Activated T-helper 2 cell treated with anti-CD3 and anti-CD28 coated beads, Interferon-gamma antibody, Interleukin-2, Interleukin-4, amounts not matched to agents 10 μg/mL and 5 μg/mL and 100 μg/mL, durations not matched to agents 14 hours and 24 hours and 36 hours (primary cell): ENCODE measurements at places on chromosomes 2 and 18. TPM values are rescaled to one million over a fixed set of nuclear protein-coding genes. Genes with fewer than 3 reads are reported as not detected.

IMP4 gene
- 136 and 142 TPM in 2 replicates for total RNA-seq

MC2R gene
- not detected in 2 replicates for total RNA-seq

CLIP4 gene
- total RNA-seq: 21.5 and 21.8 TPM in 2 replicates

INPP4A gene
- 35.9 and 40.2 TPM in 2 replicates for total RNA-seq

POTEI gene
- not detected in 2 replicates for total RNA-seq

CAB39 gene
- total RNA-seq: 173 and 176 TPM in 2 replicates

GAL3ST2 gene
- 1.3 and 1.9 TPM in 2 replicates for total RNA-seq

NDUFB3 gene
- total RNA-seq: 123 and 125 TPM in 2 replicates

ABCG5 gene
- 0.14 TPM in 2 replicates for total RNA-seq

SPATA3 gene
- total RNA-seq: not detected in 2 replicates

MC4R gene
- not detected in 2 replicates for total RNA-seq

MATN3 gene
- not detected in 2 replicates for total RNA-seq

PLCL1 gene
- 1.8 and 2.0 TPM in 2 replicates for total RNA-seq

ASPRV1 gene
- total RNA-seq: 1.0 and 1.1 TPM in 2 replicates

DOK6 gene
- not detected in 2 replicates for total RNA-seq

GREB1 gene
- 0.23 and 0.25 TPM in 2 replicates for total RNA-seq

PID1 gene
- not detected in 2 replicates for total RNA-seq

WNT10A gene
- total RNA-seq: 0.18 and 0.59 TPM in 2 replicates

DYSF gene
- total RNA-seq: 0.05 TPM in 1 of 2 replicates, not detected in the other

SCG2 gene
- 0.07 TPM in 1 of 2 replicates, not detected in the other for total RNA-seq

RGPD4 gene
- total RNA-seq: 0.07 TPM in 2 replicates

AKAIN1 gene
- total RNA-seq: not detected in 2 replicates

DSG1 gene
- not detected in 2 replicates for total RNA-seq

KCNJ13 gene
- not detected in 2 replicates for total RNA-seq

RAX gene
- total RNA-seq: 0.32 TPM in 1 of 2 replicates, not detected in the other

SEPTIN10 gene
- total RNA-seq: 1.4 and 2.9 TPM in 2 replicates

PROM2 gene
- total RNA-seq: 0.59 and 1.1 TPM in 2 replicates

SLC35F5 gene
- total RNA-seq: 39.6 and 41.8 TPM in 2 replicates

UGGT1 gene
- total RNA-seq: 72.4 and 74.7 TPM in 2 replicates

GPR45 gene
- not detected in 2 replicates for total RNA-seq

DOCK10 gene
- total RNA-seq: 100 and 107 TPM in 2 replicates

TMEM214 gene
- 96.3 and 102 TPM in 2 replicates for total RNA-seq

SLC4A3 gene
- 0.07 and 0.14 TPM in 2 replicates for total RNA-seq

IGFBP5 gene
- total RNA-seq: not detected in 2 replicates

UBR3 gene
- 29.3 and 30.7 TPM in 2 replicates for total RNA-seq

LIMS2 gene
- total RNA-seq: 8.2 and 8.8 TPM in 2 replicates

UNC80 gene
- not detected in 2 replicates for total RNA-seq

C1D gene
- total RNA-seq: 28.5 and 30.7 TPM in 2 replicates

L3MBTL4 gene
- 0.05 and 0.11 TPM in 2 replicates for total RNA-seq

SERPINB4 gene
- not detected in 2 replicates for total RNA-seq

DTNA gene
- total RNA-seq: 0.73 TPM in 1 of 2 replicates, not detected in the other

PAIP2B gene
- total RNA-seq: 0.84 and 0.94 TPM in 2 replicates

CYP27A1 gene
- total RNA-seq: not detected in 2 replicates

ALLC gene
- not detected in 2 replicates for total RNA-seq

SH2D6 gene
- 0.48 and 1.3 TPM in 2 replicates for total RNA-seq

PLCD4 gene
- total RNA-seq: 0.18 and 0.23 TPM in 2 replicates

MOGAT1 gene
- 0.18 TPM in 1 of 2 replicates, not detected in the other for total RNA-seq

GALR1 gene
- not detected in 2 replicates for total RNA-seq

FAP gene
- total RNA-seq: not detected in 2 replicates

HAAO gene
- 5.1 and 5.8 TPM in 2 replicates for total RNA-seq

SIX3 gene
- total RNA-seq: 0.25 and 0.34 TPM in 2 replicates
